ENCODE measurements at places on chromosomes 11 and 22.

GRCh38 chr22:21683401-21683811 is 17.6 kb downstream of the PPIL2 start:
- DNase-seq = no peak

- no peak for DNase-seq
Observed at GRCh38 chr11:134132808-134133207, 63.9 kb downstream of the JAM3 start.

DNA sequence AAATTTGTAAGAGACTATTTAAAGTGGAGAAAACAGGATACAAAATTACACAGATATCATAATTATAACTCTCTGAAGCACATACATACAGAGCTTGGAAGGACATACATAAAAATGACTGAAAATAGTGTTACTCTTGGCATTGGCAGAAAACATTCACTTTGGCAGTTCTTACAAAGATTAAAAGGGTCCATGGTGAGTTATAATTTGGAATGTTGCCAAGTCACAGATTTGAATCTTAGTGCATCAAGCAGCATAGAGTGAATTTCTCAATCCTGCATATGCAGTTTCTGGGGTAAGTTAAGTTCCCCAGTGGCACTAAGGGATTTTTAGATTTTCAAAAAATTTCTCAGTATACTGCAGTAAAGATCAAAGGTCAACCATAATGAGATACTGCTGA is 115.9 kb downstream of the CCDC81 start:
- DNase-seq = no peak

GRCh38 chr11:86969258-86969657 is 14.1 kb upstream of the FZD4 start:
- DNase-seq = peak; percentile 7

DNA sequence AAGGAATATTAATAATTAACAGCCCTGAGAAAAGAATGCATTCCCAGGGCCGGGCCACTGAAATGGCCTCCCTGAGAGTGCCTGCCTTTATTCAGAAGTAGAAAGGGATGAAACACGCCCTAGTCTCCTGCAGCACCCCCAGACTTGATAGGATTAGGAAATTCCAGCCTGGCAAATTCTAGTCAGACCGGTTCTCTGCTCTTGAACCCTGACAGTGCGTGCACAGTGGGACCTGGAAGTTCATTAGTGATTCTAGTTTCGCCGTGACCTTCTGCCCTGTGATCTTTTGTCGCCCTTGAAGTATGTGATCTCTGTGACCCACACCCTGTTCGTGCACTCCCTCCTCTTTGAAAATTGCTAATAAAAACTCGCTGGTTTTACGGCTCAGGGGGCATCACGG is 2.1 kb upstream of the GSTP1 start:
- DNase-seq = peak; percentile 52

DNA sequence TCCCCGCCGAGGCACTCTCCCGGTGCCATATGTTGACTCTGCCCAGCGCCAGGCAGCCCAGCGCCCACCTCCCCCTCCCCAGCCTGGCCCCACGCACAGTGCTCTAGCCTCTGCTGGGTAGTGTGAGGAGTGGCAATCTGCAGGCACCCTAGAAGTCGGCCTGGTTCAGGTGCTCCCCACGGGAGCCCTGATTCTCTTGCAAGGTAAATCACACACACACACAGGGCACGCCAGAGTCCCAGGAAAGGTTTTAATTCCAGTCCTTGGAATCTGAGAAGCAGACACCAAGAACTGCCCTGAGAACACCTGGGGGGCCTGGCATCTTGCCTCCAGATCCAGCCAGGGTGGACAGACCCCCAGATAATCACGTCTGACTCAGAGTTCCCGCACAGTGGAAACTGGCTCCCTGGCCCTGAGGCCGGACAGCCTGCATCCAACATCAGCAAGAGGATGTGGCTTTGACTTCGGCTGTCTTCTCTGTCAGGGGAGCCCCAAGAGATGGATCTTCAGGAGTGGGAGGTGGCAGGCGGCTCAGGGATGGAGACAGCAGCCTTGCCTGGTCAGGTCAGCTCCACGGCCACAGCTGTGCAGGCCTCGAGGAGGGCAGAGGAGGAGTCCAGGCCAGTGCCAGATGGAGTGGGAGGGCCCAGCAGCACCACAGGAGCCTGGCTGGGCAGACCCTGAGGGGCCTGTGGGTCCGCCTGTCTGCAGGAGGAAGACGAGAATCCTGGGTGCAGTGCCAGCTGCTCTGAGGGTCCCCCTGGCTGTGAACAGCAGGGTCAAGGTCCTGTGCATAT is 1.1 kb upstream of the RIN1 start:
- DNase-seq = no peak

GRCh38 chr11:73228268-73229134 is 10.4 kb downstream of the P2RY2 start:
- peak; percentile 1 for DNase-seq

Data from neural progenitor cell (in vitro differentiated cells).